ENCODE measurements at places on chromosomes 3 and 15.

- DNase-seq: peak; percentile 52
These were observed 40.3 kb downstream of the RPL22L1 start for GRCh38 chr3:170829546-170830272.

DNA sequence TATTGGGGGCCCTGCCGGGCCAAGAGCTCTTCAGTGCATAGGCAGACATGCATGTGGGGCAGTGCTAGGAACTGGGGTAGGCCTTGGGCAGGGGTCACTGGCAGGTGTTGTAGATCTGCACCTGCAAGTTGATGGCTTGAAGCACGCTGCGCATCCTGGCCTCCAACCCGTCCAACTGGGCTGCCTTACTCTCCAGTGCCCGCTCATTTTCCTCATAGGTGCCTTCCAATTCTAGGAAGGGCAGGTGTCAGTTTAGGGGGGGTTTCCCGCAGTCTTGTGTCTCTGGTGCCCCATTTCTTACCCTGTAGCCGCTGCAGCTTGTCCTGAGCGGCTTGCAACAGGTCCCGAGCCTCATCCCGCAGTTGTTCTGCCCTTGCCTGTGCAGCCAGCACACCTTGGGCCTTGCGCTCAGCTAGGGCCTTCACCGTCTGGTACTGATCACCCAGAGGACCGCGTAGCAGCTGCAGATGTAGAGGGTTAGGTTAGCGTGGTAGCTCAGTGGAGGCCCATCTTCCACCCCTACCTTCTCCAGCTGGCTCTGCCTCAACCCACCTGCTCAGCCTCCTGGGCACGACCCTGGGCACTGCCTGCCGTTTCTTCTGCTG lies 611 bp upstream of the USP19 start:
- DNase-seq: no peak

- DNase-seq: no peak
These were observed 279.8 kb upstream of the SEMA6D start for GRCh38 chr15:47437491-47437890.

- DNase-seq: no peak
These were observed 1.8 kb upstream of the EOMES start for GRCh38 chr3:27723815-27724458.

DNA sequence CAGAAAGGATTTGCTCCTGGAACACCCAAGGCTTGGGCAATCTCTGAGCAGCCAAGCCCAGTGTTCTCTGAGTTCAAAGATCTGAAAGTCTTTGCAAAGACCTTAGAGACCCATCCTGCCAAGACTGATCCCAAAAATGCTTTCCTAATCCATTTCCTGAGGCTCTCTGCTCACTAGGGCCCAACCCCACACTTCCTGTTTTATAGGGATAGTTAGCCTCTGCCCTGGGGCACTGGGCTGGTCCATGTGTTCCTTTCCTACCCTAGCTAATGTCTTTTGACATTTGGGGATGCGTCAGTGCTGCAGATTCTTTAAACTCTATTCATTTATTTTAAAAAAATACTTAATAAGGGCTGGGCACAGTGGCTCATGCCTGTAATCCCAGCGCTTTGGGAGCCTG lies 372.7 kb downstream of the ROBO2 start:
- DNase-seq: no peak

DNA sequence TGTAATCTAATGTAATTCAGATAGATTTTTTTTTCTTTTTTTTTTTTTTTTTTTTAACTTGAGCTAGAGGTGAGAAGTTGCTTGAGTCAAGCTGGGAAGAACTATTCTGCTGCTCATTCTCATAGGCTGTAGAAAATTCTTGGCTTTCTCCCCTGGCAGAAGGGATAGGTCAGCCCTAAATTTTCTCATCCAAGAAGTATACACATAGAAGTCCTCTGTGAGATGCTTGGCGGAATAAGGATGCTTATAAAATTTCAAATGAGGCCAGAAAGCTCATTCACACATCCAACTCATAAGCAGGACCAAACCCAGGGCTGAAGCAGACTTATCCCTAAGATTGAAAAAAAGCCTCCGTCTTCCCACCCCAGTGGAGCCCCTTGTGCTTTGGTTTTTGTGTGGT lies 572.5 kb downstream of the SQOR start:
- no peak for DNase-seq

GRCh38 chr3:71891483-71891882 lies 106.5 kb upstream of the PROK2 start:
- DNase-seq: no peak

DNA sequence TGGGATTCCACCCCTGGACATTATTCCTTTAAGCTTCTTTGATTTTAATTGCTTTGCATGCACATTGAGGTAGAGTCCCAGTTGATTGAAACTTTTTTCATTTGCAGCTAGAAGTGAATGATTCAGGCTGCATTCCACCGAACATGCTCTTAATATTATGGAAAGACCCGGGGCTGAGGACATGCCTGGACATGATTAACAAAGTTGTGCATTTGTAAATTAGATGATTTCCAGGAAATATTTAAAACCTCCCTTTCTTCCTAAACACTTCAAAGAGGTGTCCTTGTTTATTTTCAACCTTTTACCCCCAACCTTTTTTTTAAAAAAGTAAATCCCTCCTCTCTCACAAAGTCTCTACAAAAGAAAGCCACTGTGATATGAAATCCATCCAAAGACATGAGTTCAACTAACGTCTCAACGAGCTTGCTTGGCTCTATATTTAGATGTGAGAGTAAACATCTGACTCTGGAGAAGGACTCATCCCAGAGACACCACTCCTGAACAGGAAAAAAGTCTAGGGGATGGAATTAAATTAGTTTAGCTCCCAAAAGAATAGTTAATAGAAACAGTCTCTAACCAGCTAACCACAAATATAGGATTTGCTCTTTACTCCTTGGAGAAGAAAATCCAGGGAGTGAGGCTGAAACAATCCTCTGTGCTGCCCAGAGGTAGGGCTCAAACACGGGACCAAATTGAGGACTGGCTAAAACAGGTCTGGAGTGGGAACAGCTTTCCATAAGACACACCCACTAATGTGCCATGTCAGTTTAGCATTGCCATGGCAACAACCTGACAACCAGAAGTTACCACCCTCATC lies 83.1 kb downstream of the XXYLT1 start:
- no peak for DNase-seq

GRCh38 chr3:64047787-64048186 lies 24.5 kb upstream of the PSMD6 start:
- no peak for DNase-seq

- peak; percentile 58 for DNase-seq
These were observed 15.3 kb downstream of the NR2F2 start for GRCh38 chr15:96345560-96346399.

GRCh38 chr3:111802163-111802625 lies 56.9 kb upstream of the PHLDB2 start:
- no peak for DNase-seq

- no peak for DNase-seq
These were observed 15.0 kb downstream of the SPSB4 start for GRCh38 chr3:141065841-141066805.

DNA sequence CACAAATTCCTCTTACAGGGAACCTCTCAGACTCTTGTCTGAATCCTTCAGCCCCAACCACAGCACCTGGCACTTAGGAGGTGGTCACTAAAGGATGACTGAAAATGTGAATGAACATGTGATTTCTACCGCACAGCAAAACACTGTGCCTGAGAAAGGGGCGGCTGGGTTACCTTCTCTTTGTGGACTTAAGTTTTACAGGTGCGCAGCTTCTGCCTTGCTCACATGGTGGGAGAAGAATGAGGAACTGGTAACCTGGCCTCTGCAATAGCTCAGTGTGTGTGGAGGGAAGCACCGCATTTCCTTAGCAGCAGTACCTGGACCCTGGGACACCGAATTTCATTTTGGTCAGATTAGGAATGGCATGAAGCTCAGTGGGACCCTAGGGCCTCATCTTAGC lies 9.8 kb upstream of the ETV5 start:
- DNase-seq: peak; percentile 84

DNA sequence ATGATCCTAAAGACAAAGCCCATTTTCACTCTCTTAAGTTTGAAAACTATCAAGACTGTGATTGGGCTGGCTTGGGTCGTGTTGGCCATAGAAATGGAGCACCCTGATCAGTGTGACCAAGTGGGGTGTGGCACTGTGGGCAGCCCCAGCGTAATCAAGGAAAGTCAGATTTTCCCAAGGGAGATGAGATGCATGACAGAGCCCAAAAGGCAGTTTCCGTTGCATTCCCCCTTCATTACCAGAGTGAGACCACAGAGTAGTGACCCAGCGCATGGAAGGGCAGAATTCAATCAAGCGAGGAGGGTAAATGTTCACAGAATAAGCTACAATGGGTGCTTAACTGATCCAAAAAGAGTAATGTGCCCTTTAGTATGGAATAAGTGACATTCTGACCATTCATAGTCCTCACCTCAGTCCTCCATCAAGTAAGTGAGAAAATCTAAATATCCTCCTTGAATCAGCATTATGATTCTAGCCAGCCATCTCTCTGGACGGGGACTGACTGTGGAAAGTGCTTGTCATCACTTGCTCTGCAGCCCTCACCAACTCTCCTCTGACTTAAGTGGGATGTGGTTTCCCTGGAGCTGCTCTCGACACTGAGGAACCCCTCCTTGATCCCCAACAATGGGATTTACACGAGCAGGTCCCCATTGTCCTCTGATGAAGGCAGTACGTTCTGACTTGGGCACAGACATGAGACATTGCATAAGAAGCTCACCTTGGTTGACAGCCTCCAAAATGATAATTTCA lies 430.5 kb downstream of the OCA2 start:
- no peak for DNase-seq

DNA sequence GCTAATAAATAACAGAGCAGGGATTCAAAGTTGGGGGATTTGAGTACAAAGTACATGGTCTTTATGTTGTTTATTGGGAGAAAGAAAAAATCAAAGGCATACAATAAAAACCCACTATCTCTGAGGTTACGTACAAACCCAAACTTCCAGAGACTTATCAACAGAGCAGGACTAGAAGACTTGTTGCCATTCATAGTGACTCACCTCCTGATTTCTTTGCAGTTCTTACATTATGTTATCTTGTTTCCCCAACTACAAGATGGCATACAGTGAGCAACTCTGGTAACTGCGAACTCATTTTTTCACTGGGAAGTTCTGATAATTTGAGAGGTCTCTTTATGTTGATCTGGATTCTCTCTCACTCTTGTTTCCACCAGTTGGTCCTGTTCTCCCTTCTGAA lies 80.6 kb upstream of the ETV5 start:
- no peak for DNase-seq
